ENCODE measurements at places on chromosomes 1 and 21.

DNA sequence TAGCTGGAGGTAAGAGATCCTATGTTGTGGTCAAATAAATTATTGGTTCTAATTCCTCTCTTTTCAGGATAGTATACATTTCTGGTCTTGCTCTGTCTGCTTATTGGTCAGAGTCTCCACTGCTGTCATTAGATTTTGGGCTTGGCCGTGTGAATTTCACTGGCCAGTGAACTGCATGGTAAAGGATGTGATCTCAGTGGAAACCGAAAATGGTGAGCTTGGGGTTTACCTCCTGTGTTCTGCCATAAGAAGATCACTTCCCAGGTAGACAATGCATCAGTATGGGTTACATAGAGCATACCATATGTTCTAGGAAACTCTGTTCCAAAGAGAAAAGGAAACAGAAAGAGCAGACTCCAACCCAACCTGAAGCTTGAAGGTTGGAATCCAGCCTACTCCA is 1123.3 kb upstream of the B3GALT2 start:
- DNase-seq, result no peak

GRCh38 chr1:162256287-162256686 is 120.4 kb downstream of the SPATA46 start:
- no peak for DNase-seq

DNA sequence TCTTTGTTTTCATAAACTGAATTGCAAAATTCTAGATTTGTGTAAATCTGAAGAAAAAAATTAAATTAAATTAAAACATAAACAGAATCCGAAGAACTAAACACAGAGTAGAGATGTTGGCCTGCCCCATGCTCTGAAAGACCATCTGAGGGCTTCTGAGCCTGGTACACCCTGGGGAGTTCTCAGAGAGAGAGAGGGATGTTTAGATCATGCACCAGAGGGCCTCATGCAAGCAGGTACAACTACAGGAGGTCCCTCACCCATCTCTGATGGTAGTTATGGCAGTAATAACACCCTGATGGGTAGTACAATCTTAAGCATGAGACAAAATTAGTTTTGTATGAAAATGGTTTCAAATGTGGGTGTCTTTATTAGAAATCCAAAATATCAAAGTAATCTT is 127.7 kb downstream of the TGFB2 start:
- no peak for DNase-seq

- no peak for DNase-seq
Observed at GRCh38 chr1:6325482-6325881, 64.6 kb upstream of the GPR153 start.

DNA sequence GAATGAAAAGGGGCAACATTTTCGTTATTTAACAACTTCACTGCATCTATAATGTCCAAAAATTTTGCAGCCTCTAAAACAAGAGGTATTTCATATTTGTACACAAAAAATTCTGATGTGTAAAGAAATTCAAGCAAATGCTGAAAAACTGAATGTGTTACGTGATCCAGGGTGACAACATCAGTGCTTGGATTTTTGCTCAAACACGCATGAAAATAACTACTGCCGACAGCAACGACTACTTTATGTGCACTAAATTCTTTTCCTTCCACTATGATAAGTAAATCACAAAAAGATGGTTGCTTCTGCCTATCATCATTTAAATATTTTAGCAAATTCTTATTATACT is 53.4 kb upstream of the ASPM start:
- DNase-seq, result no peak

GRCh38 chr1:21239221-21239620 is 51.0 kb downstream of the ECE1 start:
- no peak for DNase-seq

DNA sequence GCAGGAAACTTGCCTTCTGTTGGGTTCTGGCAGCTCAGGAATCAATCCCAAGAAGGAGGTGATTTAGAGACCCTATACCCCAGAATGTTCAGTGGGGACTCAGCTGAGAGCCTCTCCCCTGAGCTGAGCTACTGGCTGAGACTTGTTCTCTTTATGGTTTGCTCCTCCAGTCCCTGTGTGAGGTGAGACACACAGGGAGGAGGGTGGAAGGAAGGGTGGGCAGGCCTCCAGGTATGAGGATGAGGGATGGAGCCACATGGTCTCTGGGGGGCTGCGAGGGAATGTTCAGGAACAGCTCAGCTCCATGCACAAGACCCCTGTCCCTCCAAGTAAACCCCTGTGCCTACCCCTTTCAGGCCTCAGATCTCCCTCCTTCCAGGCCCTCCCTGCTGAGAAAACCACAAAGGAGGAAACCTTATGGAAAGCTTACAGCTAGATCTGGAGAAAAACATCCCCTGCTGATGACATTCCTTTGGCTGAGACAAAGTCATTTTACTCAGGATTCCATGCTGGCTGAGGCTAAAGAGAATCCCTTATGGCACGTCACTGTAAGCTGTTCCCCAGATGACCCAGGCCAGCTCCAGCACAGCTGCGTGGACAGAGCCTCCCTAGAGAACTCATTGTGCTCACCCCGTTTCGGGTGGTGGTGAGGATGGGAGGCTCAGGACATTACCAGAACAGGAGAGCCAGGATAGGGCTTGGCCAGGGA is 91.5 kb upstream of the IPO9 start:
- no peak for DNase-seq

DNA sequence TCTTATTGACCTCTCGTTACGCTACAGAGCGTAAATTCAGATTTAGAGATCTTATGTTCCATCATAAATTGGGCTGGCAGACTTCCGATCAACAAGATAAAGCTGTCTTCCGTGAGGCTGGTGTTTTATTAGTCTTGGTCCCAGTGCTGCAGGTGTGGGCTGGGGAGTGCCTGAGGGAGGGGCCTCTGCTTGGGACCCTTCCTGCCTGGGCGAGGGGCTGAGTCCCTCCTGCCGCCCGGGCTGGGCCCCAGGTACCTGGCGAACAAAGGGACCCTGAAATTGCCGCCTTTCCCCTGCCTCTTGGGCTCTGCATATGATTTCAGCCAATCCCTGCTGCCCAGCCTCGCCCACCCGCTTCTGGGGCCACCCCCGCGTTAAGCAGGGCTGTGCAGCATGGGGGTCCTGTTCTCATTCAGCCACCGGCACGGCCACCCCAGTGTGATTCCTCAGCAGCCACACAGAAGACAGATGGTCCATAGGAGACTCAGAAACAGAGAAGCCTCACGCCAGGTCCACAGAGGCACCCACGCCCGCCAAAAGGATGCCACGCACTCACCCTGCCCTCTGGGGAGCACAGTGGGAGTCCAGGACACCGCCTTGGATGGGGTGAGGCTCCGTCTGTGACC is 6.1 kb upstream of the SAMD11 start:
- no peak for DNase-seq

- no peak for DNase-seq
Observed at GRCh38 chr1:195898373-195898772, 709.9 kb downstream of the KCNT2 start.

DNA sequence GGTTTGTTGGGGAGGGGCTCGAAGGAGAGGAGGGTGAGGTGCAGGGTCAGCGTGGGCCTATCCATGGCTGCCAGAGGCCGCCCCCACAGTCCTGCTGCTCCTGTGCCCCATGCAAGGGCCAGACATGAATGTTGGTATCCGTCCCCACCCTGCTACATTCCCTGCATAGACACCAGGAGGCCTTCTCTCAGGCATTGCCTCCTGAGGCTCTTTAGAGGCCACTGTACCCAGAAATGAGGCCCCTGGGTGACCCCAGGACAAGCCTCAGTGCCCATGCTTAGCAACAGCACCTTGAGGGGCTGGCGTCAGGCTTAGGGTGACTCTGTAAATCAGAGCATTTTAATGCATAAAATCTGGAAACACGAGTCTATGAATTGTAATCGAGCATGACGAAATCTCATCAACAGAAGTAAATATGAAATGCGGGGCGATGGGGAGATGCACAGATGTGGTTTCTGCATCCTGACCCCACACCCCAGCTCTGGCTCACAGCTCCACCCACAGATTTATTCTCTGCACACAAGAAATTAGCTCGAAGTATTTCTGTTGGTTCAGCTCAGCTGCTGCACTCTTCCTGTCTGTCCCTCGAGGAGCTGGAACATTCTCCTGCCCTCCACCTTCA is 124.0 kb upstream of the CSF3R start:
- no peak for DNase-seq

DNA sequence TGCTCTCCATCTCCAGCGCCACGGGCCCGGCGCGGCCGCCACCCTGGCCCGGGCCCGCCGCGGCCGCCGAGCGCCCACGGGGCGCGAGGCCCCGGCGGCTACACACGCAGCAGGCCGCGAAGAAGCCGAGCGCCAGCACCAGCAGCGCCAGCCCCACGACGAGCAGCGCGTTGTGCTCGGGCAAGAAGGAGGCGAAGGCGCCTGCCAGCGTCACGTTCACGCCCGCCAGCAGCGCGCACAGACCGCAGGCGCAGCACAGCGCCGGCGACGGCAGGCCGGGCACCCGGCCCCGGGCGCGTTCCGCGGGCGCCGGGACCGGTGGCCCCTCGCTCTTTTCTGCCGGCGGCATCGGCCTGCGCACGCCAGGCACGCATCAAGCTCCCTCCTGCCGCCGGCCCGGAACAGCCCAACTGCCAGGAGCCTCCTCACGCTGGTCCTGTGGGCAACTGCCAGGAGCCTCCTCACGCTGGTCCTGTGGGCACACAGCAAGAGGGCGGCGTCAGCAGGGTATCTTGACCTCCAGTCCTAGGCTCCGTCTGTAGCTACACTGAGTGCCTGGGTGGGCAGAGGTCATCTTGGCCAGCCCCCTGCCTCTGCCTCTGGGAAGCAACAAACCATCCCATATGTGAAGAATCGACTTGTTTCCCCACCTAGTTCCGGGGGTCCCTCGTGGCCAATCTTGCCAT is 18.1 kb downstream of the KNCN start:
- no peak for DNase-seq

- DNase-seq, result no peak
Observed at GRCh38 chr1:6419397-6419803, 319 bp downstream of the HES2 start.

DNA sequence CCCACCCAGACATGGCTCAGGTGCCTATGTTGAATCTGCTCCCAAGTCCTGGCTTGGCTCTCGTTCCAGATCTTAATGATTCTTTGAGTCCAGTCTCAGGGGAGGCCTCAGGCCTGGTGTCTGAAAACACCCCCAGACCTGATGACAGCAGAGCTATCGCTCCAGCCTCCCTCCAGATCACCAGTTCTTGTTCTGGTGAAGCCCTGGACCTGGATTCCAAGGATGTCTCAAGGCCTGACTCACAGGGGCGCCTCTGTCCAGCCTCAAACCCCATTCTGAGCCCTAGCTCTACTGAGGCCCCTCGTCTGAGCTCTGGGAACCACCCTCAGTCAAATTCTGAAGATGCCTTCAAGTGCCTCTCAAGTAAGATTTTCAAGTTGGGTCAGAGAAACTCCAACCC is 11.4 kb downstream of the MROH7 start:
- DNase-seq, result no peak

DNA sequence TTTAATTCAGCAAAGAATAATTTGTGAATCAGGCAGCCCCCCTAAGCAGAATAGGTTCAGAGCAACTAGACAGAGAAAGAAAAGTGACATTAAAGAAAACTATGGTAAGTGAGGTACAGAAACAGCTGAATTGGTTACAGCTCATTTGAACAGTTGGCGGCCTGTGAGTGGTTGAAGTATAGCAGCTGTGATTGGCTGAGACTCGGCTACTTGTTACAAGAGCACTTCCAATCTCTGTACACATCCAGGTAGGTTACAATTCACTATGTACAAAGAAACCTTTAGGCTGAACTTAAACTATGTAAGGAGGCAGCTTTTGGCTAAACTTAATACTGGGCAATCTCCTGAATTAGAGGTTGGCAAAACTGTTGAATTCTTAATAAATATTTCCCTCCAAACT is 171.1 kb upstream of the LHX8 start:
- DNase-seq, result no peak
